ENCODE measurements at places on chromosomes 4 and X.

DNA sequence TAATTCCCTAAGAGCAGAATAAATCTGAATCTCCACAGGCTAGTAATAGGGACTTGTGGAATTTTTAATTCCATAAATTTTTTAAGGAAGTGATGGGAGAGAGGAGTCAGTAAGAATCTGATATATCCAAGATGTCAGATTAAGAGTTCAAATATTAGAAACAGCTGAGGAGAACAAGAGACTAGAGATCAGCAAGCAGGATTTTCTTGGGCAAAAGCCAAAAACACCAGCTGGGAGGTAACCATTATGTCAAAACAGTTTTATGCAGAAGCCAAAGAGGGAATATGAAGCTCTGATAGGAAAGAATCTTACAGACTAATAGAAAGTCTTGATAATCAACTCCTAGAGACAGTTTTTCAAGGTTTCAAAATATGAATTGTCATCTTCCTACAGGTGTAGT, 72.2 kb upstream of the RBPJ start:
- no peak for DNase-seq

- DNase-seq = no peak
Observed at GRCh38 chr4:114393295-114394038, 205.1 kb upstream of the UGT8 start.

GRCh38 chr4:171928336-171928735, 115.1 kb downstream of the GALNTL6 start:
- DNase-seq = no peak

GRCh38 chr4:167020410-167020809, 213.9 kb downstream of the SPOCK3 start:
- DNase-seq = no peak

DNA sequence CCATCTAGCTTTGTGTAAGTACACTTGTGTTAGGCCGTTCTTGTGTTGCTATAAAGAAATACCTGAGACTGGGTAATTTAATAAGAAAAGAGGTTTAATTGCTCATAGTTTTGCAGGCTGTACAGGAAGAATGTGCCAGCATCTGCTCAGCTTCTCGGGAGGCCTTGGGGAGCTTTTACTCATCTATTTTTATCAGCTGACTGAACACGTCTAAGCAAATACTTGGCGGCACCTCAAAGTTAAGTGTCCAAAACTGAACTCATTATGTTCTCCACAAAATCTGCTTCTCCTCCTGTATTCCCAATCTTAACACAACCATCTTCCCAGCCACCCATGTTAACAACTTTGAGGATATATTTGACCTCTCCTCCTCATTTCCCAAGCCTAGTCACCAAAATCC, 42.4 kb upstream of the GATB start:
- DNase-seq = no peak

GRCh38 chr4:7529368-7530080, 94.8 kb upstream of the PSAPL1 start:
- peak; percentile 81 for DNase-seq

- DNase-seq = no peak
Observed at GRCh38 chr4:41384992-41385391, 128.3 kb downstream of the UCHL1 start.

DNA sequence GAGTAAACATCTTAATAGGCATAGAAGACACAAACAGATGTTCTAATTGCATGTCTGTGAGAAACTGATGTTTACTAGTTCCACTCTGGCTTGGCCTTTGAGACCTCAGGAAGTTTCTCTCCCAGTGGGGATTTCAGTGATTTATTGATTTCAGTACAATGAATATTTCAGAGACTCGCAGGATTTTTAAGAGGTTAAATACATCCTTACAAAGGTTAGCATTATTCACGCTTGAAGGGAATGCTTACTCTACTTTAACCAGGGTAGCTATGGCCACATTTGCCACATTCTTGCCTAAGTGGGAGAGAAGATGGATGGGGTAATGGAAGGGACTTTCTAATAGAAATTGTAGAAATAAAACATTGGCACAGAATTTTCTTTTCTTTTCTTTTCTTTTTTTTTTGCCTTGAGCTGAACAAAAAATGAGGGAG, 480.1 kb downstream of the SPRY1 start:
- DNase-seq = no peak

DNA sequence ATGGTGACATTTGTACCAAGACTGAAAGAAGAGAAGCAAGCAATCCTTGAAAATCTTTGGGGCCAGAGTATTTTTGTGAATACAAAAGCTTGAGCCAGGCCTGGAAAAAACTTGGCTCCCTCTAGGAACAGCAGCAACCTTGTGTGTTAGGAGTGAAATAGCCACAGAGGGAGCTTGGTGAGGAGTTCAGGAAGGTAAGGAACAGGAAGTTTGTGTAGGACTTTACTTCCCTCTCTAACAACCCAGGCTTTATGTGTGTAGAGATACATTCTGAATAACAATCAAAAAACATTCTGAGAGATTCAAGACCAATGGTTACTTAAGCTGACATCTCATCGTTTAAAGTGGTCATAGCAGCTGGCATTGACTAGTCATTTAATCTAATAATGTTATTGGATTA, 668.5 kb downstream of the PCDH18 start:
- no peak for DNase-seq

DNA sequence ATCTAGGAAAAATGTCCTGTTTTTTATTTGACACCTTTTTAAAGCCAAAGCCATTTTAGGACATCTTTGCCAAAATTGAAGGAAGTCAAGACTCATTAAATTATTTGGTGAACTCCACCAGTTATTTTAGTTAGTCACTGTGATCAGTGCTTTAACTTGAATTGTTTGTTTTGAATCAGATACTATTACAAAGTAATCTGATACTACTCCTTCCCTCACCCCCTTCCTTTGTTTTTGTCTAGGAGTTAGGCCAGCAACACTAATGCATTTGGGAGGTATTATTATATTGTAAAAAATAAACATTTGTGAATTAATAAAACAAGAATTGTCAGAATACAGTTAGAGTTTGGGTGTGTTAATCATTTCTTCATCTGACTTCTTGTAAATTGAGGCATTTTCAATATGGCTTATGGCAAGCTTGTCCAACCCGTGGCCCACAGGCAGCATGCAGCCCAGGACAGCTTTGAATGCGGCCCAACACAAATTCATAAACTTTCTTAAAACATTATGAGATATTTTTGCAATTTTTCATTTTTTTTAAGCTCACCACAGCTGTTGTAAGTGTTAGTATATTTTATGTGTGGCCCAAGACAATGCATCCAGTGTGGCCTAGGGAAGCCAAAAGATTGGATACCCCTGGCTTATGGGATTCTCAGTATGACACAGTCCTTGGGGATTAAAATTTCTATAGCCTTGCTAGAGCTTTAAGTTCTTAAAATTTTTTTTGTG, 182.2 kb downstream of the BMPR1B start:
- DNase-seq = no peak

- no peak for DNase-seq
Observed at GRCh38 chrX:531611-531936, 99.0 kb upstream of the SHOX start.

- DNase-seq = no peak
Observed at GRCh38 chr4:137923494-137923893, 318.7 kb downstream of the SLC7A11 start.

- no peak for DNase-seq
Observed at GRCh38 chr4:137934911-137935310, 307.2 kb downstream of the SLC7A11 start.

- DNase-seq = peak; percentile 81
Observed at GRCh38 chr4:141133146-141133998, at the start of gene RNF150. RNF150 (minus strand) TSS chr4:141133469.

GRCh38 chrX:41236629-41237028, 97.3 kb upstream of the DDX3X start:
- DNase-seq = no peak

DNA sequence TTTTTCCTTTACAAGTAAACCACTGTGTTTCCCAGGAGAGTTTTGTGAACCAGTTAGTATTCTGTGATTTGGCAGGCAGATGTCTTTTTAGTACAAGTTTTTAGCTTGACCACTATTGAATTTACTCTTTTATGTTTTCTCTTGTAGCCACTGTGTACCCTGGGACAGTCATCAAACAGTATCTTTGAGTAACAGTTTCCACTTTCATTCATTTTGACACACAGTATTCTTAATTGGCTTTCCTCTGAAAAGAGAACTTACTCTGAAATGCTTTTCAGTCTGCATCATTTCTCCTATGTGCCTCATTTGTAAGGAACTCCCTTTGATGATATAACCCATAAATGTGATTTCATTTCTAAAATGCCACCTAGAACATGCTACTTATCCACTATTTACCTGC, 476.5 kb downstream of the PDGFC start:
- no peak for DNase-seq

- DNase-seq = peak; percentile 15
Observed at GRCh38 chr4:55736605-55737183, 82.9 kb upstream of the EXOC1L start.

DNA sequence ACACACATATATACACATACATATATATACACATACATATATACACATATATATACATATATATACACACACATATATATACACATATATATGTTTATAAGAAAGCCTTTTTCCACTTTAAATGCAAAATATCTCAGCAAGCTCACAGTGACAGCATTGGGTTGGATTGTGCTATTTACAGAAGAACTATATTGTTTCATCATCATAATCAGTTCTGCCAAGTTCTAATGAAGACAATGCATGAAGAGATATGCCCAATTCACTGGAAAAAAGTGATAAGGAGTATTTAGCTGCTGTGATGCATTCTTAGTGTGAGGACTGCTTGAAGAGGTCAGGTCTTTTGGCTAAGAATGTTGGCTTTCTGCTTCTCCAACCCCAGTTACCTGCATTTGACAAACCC, 54.4 kb downstream of the RNF150 start:
- no peak for DNase-seq

DNA sequence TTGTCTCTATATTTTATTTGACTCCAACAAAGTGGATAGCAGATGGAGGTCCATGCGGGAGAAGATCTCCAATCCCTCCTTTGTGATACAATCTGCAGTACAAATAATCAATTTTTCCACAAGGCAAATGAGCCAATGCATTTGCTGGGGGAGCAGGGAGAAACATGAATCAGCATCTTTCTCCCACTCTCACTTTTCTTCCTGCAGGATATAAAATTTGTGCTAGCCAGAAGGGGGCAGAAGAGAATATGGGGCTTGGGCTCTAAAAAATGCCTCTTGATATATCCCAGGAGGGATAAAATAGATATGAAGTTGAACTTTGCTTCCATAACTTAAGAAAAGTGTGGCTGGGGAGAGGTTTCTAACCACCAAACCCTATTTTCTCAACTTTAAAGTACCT, 38.3 kb upstream of the CWH43 start:
- no peak for DNase-seq

DNA sequence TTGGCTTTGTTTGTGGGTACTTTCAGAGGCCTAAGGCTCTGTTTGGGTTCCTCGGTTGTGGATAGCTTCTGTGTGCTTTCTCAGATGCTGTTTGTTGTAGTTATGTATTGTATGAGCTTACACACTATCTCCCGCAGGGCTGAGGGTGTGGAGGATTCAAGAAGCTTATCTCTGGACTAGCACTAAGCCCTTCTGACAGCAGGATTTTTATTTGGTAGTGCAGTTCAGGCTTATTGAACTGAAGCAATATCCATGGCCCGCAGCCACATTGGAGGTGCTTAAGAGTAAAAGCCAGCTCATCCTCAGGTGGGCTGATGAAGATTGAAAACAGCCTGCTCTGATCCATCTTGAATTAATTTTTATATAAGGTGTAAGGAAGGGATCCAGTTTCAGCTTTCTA, 128.2 kb downstream of the RASGEF1B start:
- DNase-seq = no peak

DNA sequence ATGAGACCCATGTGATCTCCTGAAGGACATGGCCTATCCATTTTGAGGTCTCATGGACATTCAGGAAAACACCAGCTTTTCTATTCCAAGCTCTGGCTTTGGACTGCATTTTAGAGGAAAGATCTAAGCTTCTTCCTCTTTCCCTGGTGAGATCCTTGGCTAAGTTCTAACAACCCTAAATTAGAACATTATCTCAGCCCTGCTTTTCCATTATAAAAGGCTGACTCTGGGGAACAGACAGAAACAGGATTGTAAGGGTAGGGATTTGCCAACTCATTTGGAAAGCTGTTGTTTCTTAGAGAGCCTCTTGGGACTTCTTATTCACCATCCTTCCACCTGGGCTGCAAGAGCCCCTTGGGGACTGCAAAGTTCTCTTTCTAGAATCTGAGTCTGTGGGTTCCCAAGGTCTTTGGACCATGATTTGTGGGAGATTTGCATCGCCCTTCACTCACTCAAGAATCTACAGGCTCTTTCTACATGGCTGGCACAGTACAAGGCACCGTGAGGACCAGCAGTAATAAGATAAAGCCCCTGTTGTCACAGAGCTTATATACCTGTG, 146.9 kb downstream of the FNIP2 start:
- DNase-seq = no peak

GRCh38 chrX:18753631-18754030, 46.2 kb downstream of the PPEF1 start:
- DNase-seq = no peak

DNA sequence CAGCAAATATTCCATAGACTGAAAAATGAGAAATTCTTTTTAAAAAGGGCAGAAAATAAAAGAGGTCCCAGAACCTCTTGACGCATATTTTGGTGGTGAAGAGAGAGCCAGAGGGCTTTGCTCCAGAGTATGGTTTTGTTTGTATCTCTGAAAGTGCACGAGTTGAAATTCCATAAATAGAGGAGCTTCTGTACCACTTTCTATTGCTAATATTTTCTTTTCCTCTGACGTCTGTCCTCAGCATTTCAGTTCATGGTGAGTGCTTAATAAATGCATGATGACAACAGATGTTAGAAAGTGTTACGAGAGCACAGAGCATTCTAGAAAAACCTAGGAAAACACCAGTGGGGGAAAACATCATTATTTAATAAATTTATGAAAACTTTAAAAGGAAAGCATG, 145.6 kb downstream of the AMELX start:
- no peak for DNase-seq

DNA sequence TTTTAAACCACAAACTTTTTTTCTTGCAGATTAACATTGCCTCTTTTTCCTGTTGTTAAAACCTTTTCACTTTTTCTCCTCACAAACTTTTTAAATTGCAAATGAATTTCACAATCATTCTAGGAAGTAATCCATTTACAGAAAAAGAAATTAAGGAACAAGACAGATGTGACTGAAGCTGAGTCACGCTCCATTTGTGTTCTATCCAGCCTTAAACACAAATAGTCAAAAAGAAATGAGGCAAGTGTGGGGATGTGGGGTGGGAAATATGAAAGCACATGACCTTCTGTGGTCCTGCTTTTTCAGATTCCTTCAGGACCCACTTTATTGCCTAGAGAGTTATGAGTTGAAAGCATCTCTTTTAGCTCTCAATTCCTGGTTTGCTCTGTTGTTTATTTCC, 197.0 kb downstream of the ADGRL3 start:
- no peak for DNase-seq

- DNase-seq = no peak
Observed at GRCh38 chr4:121873604-121874003, 3.3 kb upstream of the BBS7 start.
